Caudate nucleus (tissue), 63 donors: ENCODE measurements at places on chromosomes 3 and 15.

DNA sequence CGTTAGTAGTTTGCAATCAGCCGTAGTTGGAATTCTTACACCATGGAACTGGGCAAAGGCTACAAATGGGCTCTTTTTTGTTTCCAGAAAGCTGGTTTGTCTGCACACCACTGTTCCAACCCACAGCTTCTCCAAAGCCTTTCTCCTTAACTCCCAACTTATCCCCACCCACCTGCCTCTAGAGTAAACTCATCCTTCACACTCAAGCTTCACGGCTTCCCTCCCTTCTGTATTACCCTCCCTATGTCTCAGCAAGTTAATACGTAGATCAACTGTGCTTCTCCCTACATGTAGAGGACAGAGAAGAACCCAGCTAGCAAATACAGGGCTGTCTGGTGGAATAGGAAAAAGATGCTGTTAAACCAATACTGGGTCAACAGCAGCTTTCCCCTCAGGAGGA is 363.0 kb upstream of the IL12A start:
- DNase-seq = no peak

DNA sequence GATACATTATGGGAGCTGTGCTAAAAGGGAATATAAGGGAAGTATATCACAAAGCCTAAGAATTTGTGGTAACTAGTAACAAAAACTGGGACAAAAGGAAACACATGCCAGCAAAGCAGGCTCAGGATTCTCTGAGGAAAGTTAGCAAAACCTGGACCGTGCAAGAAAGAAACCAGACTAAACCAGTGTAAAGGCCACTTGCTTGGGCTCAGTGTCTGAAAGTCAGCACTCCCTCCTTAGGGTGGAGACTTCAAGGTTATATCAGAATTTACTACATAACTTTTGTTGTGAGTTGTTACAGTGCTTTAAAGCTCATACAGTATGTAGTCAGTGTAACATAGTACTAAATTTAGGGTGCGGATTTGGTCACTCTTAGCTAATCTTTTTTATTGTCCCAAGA is 269.9 kb upstream of the GADL1 start:
- no peak for DNase-seq

DNA sequence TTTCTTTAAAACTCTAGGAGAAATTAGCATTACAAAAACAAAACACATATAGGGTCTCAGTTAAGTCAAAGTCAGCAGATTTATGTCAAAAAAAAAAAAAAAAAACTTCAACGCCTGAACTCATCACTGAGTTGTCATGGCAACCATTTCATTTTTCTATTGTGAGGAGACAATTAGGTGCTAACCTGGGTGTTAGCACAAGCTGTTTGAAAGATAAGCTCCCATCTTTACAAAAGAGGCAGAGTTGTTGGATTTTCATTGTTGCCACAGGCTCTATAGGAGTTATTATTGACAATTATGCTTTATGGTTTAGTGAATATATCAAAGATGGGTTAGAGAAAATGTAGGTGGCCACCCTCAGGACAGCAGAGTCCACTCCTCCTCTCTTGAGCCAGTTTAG is 806.9 kb downstream of the GRM7 start:
- DNase-seq = no peak

DNA sequence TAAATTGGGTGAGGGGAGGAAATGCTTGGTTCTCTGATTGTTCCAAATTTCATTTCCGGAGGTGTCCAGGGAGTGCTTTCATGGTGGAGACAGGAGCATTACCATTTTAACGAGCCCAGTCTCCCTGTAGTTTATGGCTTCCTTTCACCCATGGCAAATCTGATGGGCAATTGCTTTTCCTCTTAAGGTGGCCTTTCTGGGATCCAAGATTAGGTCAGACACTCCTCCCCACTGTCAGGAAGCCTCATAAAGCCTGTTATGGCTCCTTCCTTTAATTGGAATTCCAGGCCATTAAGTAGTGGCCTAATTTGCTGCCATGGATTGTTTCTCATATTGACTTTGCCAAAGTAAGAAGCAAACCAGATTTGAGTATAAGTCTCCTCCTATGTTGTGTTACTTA is 157.8 kb downstream of the PDCD6IP start:
- no peak for DNase-seq

DNA sequence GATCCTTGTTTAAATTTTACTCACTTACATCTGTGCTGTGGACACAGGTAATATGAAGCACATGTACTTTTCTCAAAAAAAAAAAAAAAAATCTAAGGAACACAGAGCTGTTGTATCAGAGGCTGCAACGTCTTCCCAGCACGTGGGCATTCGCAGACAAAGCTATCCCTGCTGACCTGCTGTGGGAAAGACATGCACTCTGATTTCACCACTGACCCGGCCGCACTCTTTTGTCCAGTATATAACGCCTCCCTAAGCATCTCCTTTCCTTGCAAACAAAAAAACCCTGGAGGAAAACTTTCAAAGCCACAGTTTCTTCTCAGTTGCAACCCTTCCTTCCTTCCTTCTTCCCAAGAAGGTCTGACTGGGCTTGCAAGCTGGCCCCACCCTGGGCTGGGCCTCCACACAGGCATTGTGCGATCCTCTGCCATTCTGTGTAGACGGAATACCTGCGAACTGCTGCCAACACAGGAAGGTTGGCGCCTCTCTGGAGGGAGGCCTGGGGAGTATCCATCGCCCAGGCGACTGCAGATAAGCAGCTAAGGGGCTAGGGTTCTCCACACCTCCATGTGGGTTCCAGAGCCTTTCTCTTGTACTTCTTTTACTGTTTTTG is 50.8 kb downstream of the SLC12A8 start:
- DNase-seq = no peak

DNA sequence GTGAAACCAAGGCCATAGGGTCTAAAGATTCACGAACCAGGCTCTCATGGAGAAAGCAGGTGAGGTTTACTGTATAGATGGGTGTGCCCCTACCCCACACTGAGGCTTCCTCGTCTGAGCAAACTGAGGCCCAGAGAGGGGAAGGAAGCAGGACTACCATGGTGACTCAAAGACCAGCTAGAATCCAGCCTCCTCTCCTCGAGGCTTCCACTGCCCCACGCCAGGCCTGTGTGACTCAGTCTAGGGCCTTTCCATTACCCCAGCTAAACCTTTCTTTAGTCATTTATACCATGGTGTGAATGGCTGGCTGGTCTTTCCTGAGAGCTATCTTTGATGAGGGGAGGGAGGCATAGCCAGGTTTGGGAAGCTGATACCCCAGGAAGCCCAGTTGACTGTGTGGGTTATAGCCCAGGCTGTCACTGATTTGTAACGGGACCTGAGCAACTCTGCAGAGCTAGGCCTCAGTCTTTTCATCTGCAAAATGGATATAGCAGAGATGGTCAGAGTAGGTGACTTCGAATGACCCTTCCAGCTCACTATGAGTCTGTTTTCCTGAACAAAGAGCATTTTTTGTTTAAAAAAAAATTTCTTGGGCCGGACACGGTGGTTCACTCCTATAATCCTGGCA is 3.0 kb upstream of the RHO start:
- DNase-seq = no peak

GRCh38 chr3:42601896-42602581 is 1.6 kb downstream of the NKTR start:
- no peak for DNase-seq

DNA sequence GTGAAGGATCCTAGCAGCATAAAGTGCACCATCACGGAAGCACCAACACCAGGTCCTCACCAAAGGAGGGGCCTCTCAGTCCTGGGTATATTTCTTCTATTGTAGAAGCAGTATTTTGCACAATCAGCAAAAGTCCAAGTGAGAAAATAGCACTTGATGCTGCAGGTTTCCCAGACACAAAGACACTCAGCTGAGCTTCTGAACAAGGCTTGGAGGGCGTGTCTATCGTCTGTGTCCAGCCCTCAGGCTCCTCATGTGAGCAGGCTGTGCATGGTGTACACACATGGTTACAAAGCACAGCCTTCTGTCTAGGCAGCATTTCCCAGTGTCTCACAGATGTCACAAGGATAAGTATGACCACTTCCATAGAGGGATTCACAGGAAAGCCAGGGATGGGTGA is 98.3 kb upstream of the SPATA12 start:
- no peak for DNase-seq

- no peak for DNase-seq
Measured at GRCh38 chr3:12483410-12483809, 870 bp upstream of the TSEN2 start.

DNA sequence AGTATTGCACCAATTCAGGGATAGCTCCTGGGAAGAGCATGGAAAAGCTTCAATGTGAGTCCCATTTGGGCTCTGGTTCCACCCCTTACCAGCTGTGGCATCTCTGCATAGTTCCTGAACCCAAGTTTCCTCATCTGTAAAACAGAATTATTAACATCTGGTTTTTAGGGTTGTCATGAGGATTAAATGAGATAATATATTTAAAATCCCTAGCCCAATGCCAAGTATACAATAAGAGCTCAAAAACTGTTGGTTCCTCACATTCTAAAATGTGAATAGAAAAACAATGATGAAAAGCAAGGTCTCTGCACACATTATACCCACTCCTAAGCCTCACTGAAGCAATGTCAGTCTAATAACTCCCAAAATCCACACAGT is 237.3 kb upstream of the WNT5A start:
- DNase-seq = no peak

- no peak for DNase-seq
Measured at GRCh38 chr15:62524848-62525247, 359.8 kb upstream of the C2CD4B start.

GRCh38 chr3:184186184-184186901 is at the start of gene ABCF3:
ABCF3 (plus strand) TSS chr3:184186199; CDS start chr3:184186208, 9 bp downstream.
- DNase-seq = no peak

GRCh38 chr3:124639406-124640237 is 90.6 kb upstream of the UMPS start:
- DNase-seq = no peak

- DNase-seq = no peak
Measured at GRCh38 chr15:48705381-48705780, 59.9 kb upstream of the FBN1 start.

DNA sequence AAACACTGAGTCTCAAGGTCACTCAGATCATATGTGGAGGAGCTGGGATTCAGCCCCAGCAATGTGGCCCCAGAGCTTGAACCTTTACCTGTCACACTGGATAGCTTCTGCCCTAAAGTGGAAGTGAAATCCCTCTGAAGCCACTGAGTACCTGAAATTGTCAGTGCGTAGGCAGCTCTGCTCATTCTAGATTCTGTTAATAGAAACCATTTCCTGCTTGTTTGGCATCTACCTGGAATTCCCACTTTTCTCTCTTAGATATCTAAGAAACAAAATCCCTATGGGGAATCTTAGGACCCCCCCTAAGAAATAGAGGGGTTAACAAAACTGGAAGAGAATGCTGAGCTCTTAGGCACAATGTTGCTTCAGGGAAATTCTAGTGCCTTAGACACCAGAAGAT is 29.8 kb downstream of the FBXL22 start:
- no peak for DNase-seq

- no peak for DNase-seq
Measured at GRCh38 chr15:31349233-31350141, 22.9 kb downstream of the KLF13 start.

GRCh38 chr3:62379321-62379798 is 6.0 kb upstream of the FEZF2 start:
- no peak for DNase-seq

DNA sequence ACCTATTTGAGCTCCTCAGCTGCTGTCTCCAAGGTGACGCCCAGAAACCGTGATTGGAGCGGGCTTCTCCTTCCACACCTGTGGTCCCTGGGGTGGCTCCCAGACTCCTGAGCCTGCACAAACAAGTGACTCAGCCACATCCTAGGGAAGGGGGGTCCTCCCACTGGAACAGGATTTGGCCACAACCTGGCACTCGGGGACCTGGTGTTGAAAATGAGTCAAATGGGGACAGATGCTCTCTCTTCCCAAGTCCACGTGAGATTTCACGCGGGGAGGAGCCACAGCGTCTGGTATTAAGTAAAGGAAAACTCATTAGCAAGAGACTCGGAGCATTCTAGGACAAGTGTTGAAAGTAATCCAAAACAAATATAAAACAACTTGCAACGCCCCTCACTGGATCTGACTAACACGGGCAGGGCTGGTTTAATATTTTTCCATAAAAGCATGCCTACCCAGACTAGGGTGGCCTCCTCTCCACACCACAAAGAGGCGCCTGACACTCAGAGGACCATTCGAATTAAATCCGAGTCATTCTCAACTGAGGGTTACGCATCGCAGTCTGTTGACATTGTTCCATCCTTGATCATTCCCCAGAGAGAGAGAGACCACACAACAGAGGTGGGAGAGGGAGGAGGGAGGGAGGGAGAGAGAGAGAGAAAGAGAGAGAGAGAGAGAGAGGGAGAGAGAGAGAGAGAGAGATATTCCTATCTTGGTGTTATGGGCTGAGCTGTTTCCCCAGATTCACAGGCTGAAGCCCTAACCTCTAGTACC is 74.4 kb downstream of the MGLL start:
- no peak for DNase-seq
